Aorta (tissue), 5 donors: ENCODE measurements at places on chromosomes 3 and 15. TPM values are rescaled to one million over a fixed set of nuclear protein-coding genes. Genes with fewer than 3 reads are reported as not detected.

The SEMA6D gene
- total RNA-seq, result 9.0 TPM

The THBS1 gene
- 1,398 TPM for total RNA-seq

DNA sequence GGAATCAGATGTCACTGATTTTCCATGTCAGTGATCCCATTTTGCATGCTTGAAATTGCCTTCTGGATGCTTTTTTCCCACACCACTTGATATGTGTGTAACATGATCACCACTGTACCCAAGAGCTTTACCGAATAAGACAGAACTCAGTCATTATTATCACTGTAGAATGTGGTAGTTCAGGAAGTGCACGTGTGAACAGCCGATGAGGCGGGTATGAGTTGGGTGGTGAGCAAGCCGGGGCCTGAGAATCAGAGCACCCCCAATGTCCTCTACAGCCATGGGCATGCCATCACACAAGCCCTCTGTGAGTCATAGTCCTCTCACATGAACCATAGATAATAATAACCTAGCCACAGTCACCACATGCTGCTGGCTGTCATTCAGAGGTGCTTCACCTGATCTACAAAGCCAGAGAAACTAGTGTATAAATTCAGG, 470.8 kb downstream of the SOX2 start:
- H3K27me3 ChIP-seq, result no peaks in the 10 kb centered on the region
- H3K27ac ChIP-seq, result no peak overlapping the region
- no peak overlapping the region for H3K4me3 ChIP-seq

DNA sequence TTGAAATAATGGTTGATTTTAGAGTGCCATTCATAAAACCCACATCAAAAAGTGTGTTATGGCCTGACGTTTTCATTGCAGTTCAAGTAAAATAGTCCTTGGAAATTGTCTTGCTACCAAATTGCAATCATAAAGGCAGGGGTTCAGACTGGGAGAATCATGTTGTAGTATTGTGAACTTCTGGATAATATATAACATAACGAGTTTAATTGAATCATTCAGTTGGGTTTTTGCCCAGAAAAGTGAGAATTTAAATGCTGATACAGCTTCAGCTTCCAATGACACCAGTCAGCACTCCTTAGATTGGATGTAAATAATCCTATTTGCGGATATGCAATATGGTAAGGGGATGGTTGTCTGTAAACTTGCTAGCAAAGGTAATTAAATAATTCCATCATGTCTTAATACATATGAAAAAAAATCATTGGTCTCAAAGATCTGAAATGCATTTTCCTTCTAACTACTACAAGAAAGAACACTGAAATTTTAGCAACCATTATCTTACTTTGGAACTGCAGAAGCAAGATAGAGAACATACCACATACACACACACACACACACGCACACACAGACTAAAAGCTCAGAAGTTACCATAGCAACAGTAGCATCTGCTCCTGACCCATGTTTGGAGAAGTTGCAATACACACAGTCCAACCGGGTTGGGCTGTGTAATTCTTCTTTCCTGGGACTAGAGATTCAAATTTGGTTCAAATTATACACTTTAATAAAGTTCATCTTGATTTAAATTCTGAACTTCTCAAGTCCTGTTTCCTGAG, 686.2 kb upstream of the NR2F2 start:
- no peak overlapping the region for H3K4me3 ChIP-seq
- no peak for DNase-seq
- H3K4me1 ChIP-seq, result no peaks in the 10 kb centered on the region
- no peaks in the 10 kb centered on the region for H3K27me3 ChIP-seq
- no peaks in the 10 kb centered on the region for H3K36me3 ChIP-seq
- no peak overlapping the region for H3K27ac ChIP-seq

- DNase-seq, result no peak
- H3K4me1 ChIP-seq, result peaks cover 3% of the 10 kb centered on the region
- H3K27ac ChIP-seq, result no peak overlapping the region
- H3K36me3 ChIP-seq, result no peaks in the 10 kb centered on the region
- no peaks in the 10 kb centered on the region for H3K27me3 ChIP-seq
- no peak overlapping the region for H3K4me3 ChIP-seq
Observed at GRCh38 chr3:157248590-157249422, 88.9 kb upstream of the CCNL1 start.

The ROPN1 gene
- not detected for total RNA-seq

- H3K36me3 ChIP-seq, result peaks cover 2% of the 10 kb centered on the region
- no peaks in the 10 kb centered on the region for H3K4me1 ChIP-seq
- no peak for DNase-seq
- no peak overlapping the region for H3K4me3 ChIP-seq
- no peaks in the 10 kb centered on the region for H3K27me3 ChIP-seq
Observed at GRCh38 chr3:141552440-141552991, 65.7 kb downstream of the RASA2 start.

DNA sequence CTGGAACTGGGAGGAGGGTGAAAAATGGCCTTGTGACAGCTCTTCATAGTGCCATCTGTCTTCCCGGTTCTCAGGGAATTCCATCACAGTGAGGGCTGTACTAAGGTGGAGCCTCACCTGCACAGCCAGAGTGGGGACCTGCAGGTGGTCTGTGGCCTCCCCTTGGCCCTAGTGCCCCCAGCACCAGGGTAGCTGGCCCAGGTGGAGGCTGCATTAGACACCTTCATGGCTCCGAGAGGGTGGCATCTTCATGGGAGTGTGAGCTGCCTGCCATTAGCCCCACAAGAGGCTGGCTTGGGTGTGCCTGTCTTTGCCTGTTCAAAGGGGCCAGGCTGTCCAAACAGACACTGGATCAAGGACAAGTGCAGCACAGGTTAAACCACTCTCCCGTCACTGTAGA, 95.5 kb upstream of the PRR23E start:
- H3K4me1 ChIP-seq, result no peaks in the 10 kb centered on the region
- H3K36me3 ChIP-seq, result no peaks in the 10 kb centered on the region
- H3K27me3 ChIP-seq, result no peaks in the 10 kb centered on the region
- H3K4me3 ChIP-seq, result no peak overlapping the region
- no peak for DNase-seq

GRCh38 chr3:126952261-126952982, 30.5 kb upstream of the PLXNA1 start:
- H3K4me3 ChIP-seq, result no peak overlapping the region
- H3K27me3 ChIP-seq, result no peaks in the 10 kb centered on the region
- H3K27ac ChIP-seq, result no peak overlapping the region
- H3K36me3 ChIP-seq, result no peaks in the 10 kb centered on the region
- no peaks in the 10 kb centered on the region for H3K4me1 ChIP-seq

The DAZL gene
- not detected for total RNA-seq

- no peaks in the 10 kb centered on the region for H3K4me1 ChIP-seq
- no peak overlapping the region for H3K27ac ChIP-seq
- no peak for DNase-seq
Observed at GRCh38 chr3:50454481-50455070, 48.9 kb downstream of the CACNA2D2 start.

GRCh38 chr3:154921351-154921750, 158.8 kb upstream of the MME start:
- H3K4me1 ChIP-seq, result no peaks in the 10 kb centered on the region
- H3K4me3 ChIP-seq, result no peak overlapping the region
- no peaks in the 10 kb centered on the region for H3K36me3 ChIP-seq
- no peaks in the 10 kb centered on the region for H3K27me3 ChIP-seq
- no peak overlapping the region for H3K27ac ChIP-seq

DNA sequence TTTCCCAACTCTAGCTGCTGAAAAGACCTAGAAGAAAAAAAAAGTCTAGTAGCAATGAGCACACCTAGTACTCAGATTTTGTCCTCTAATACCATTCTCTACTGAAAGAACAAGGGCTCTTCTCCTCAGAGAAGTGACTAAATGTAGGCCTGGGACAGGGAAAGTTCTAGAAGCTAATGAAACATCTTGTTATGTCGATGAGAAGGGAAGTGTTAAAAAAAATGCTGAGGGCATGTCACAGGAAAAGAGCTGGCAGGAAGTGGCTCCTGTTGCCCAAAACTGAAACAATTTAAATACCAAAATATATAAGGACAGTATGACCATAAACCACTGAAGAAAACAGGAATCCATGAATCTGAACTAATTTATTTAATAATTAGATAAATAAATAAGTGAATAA, 581.4 kb upstream of the TBL1XR1 start:
- no peak overlapping the region for H3K27ac ChIP-seq
- H3K36me3 ChIP-seq, result no peaks in the 10 kb centered on the region
- DNase-seq, result no peak
- H3K4me3 ChIP-seq, result no peak overlapping the region
- H3K4me1 ChIP-seq, result peaks cover 18% of the 10 kb centered on the region

The MEF2A gene
- total RNA-seq, result 150 TPM

The MED12L gene
- total RNA-seq, result 2.3 TPM

GRCh38 chr15:42719043-42719442, 17.9 kb downstream of the CDAN1 start:
- DNase-seq, result no peak
- no peak overlapping the region for H3K27ac ChIP-seq
- no peak overlapping the region for H3K4me3 ChIP-seq
- no peaks in the 10 kb centered on the region for H3K4me1 ChIP-seq
- no peaks in the 10 kb centered on the region for H3K27me3 ChIP-seq

DNA sequence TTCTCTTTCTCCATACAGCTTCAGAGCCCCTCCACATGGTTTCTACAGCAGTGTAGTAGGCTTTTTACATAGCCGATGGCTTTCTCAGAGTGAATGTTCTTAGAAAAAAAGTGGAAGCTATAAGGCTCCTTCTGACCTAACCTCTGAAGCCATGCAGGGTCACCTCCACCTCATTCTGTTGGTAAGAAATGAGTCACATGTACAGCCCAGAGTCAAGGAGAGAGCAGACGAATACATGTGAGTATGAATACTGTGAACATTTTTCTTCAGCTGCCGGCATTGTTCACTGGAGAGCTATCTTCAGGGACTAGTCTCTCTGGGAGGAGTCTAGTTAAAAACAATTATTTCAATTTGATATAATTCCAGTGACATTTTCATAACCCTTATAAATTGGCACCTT, 68.2 kb upstream of the THRB start:
- no peaks in the 10 kb centered on the region for H3K27me3 ChIP-seq
- no peaks in the 10 kb centered on the region for H3K36me3 ChIP-seq
- H3K27ac ChIP-seq, result no peak overlapping the region
- DNase-seq, result no peak

- H3K27ac ChIP-seq, result no peak overlapping the region
- no peak overlapping the region for H3K4me3 ChIP-seq
- H3K27me3 ChIP-seq, result no peaks in the 10 kb centered on the region
- H3K4me1 ChIP-seq, result no peaks in the 10 kb centered on the region
Observed at GRCh38 chr15:67878712-67879206, 38.9 kb upstream of the RNU6-1 start.

- H3K36me3 ChIP-seq, result no peaks in the 10 kb centered on the region
- no peak for DNase-seq
- no peaks in the 10 kb centered on the region for H3K4me1 ChIP-seq
- H3K27ac ChIP-seq, result no peak overlapping the region
- H3K27me3 ChIP-seq, result no peaks in the 10 kb centered on the region
Observed at GRCh38 chr3:169710619-169711018, 47.1 kb upstream of the MECOM start.

GRCh38 chr3:51975852-51976549, 1.1 kb downstream of the ABHD14A start:
- no peaks in the 10 kb centered on the region for H3K27me3 ChIP-seq
- peak; percentile 93 for DNase-seq
- no peak overlapping the region for H3K4me3 ChIP-seq
- H3K27ac ChIP-seq, result peak overlapping the region; percentile 25
- no peaks in the 10 kb centered on the region for H3K4me1 ChIP-seq

The FOXL2 gene
- not detected for total RNA-seq

DNA sequence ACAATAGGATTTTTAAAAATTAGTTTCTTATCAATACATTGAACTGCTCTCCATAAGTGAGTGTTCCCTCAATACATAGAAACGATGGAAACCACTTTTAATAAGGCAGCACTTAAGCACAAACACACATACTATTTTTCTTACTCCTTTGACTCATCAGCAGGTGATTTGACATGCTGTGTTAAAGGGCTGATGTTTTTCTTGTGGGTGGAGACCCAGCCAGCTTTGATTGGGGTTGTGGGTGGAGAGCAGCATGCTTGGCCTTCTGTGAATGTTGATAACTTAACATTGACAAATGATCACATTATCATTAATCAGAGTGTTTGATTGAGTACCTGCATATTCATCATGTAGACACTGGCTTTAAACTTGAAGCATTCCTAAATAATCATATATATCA, 223.0 kb upstream of the DPH6 start:
- H3K4me3 ChIP-seq, result no peak overlapping the region
- no peak for DNase-seq
- H3K36me3 ChIP-seq, result no peaks in the 10 kb centered on the region
- no peaks in the 10 kb centered on the region for H3K4me1 ChIP-seq
- H3K27me3 ChIP-seq, result no peaks in the 10 kb centered on the region

The FBXL2 gene
- total RNA-seq, result 23.8 TPM

The P2RY14 gene
- 2.8 TPM for total RNA-seq

The DNASE1L3 gene
- 4.3 TPM for total RNA-seq

- no peak for DNase-seq
- no peaks in the 10 kb centered on the region for H3K4me1 ChIP-seq
- no peaks in the 10 kb centered on the region for H3K36me3 ChIP-seq
- H3K27ac ChIP-seq, result no peak overlapping the region
- no peak overlapping the region for H3K4me3 ChIP-seq
Observed at GRCh38 chr3:43012174-43012573, 33.1 kb downstream of the GASK1A start.

- no peak overlapping the region for H3K4me3 ChIP-seq
- no peaks in the 10 kb centered on the region for H3K36me3 ChIP-seq
- H3K27ac ChIP-seq, result no peak overlapping the region
- peak; percentile 60 for DNase-seq
- H3K4me1 ChIP-seq, result no peaks in the 10 kb centered on the region
Observed at GRCh38 chr15:62344806-62345539, 179.9 kb upstream of the C2CD4B start.

The TRPM1 gene
- not detected for total RNA-seq

GRCh38 chr15:70539912-70540530, 223.3 kb downstream of the UACA start:
- no peak overlapping the region for H3K4me3 ChIP-seq
- no peak for DNase-seq
- H3K27ac ChIP-seq, result no peak overlapping the region
- no peaks in the 10 kb centered on the region for H3K4me1 ChIP-seq
- no peaks in the 10 kb centered on the region for H3K27me3 ChIP-seq

DNA sequence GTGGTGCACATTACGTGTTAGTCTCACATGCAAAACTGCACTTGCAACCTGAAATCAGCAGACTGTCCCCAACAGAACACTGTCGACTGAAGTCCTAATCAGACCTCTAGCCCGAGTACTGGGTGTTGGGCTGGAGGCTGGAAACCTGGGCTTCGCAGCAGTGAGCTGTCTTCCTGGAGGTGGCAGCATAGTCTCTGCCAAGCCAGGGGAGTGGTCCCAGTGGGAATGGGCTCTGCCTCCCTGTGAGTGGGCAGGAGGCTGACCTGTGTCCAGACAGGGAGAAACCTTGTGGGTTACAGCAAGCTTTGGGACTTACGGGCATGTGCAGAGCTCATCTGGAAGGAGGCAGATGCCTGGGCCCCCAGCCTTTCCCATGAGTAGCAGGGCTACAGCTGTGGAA, 38.2 kb upstream of the MYZAP start:
- no peak overlapping the region for H3K27ac ChIP-seq
- H3K27me3 ChIP-seq, result no peaks in the 10 kb centered on the region

DNA sequence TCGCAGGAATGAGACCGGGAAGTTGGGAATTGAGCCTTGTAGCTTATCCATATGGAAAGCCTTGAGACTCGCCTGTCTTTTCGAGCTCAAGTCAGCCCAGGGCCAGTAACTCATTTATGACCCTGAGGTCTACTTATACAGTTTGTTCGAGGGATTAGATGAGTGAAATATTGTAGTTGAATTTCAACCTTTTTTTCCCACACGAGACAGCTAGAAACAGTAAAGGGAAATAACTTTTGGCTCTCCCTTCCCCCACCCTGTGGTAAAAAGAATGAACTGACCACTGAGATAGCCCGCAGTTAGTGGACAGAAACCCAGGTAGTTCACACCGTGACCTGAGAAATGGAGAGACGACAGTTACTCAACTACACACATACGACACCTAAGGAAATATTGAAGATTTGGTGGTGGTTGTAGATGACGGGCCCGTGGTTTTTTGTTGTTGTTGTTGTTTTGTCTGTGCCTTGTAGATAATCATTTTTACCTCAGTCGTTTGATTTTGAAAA, 841 bp downstream of the EIF3J start:
- H3K4me3 ChIP-seq, result peak overlapping the region; percentile 69
- H3K4me1 ChIP-seq, result peaks cover 2% of the 10 kb centered on the region
